H4 (cell line): ENCODE measurements at places on chromosomes 4 and X. TPM values are rescaled to one million over a fixed set of nuclear protein-coding genes. Genes with fewer than 3 reads are reported as not detected.

The DTHD1 gene
- not detected in 2 replicates for total RNA-seq

The NLRP2B gene
- total RNA-seq = not detected in 2 replicates

The MGARP gene
- 0.72 TPM in 1 of 2 replicates, not detected in the other for total RNA-seq

The MSANTD1 gene
- 0.19 and 1.3 TPM in 2 replicates for total RNA-seq

The CHM gene
- 12.6 and 18.9 TPM in 2 replicates for total RNA-seq

The PPID gene
- 39.7 and 41.6 TPM in 2 replicates for total RNA-seq

The QRFPR gene
- 0.78 and 0.91 TPM in 2 replicates for total RNA-seq

The SPANXA2 gene
- total RNA-seq = 160 and 223 TPM in 2 replicates

The S100G gene
- total RNA-seq = not detected in 2 replicates

The ANXA3 gene
- total RNA-seq = 0.35 TPM in 1 of 2 replicates, not detected in the other

- no peak for DNase-seq
These were observed 36.1 kb downstream of the DCK start for GRCh38 chr4:71029504-71029903.

GRCh38 chr4:101678180-101678579 lies 112.3 kb upstream of the BANK1 start:
- DNase-seq = peak; percentile 59

DNA sequence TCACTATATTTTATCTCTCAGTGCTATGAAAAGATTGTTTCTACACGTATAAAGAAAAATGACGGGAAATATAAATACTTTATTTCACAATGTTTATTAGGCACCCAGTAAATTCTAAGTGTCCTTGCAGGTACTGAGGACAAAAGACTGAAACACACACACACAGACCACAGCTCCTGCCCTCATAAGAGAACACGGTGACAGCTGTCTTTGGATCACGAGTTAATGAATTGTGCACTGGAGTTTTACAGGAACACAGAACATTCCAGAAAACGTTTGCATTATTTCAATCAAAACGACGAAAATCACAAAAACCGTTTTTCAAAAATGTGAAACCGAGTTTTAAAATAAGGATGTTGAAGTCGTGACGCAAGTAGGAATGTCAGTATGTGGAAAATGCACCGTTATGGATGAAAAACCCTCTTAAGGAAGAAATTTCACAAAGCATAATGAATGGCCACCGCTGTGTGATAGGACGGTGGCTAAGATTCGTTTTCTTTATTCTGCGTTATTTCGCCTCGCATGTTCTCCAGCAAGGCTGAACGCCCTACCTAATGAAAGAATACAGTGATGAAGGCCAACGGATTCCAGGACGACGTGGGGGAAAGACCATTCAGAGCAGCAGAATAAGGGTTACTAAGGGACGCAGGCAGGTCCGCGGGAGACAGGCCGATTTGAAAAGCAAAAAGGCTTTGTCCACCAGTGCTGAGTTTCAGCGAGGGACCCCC lies 24.2 kb downstream of the FAM156A start:
- DNase-seq = no peak

DNA sequence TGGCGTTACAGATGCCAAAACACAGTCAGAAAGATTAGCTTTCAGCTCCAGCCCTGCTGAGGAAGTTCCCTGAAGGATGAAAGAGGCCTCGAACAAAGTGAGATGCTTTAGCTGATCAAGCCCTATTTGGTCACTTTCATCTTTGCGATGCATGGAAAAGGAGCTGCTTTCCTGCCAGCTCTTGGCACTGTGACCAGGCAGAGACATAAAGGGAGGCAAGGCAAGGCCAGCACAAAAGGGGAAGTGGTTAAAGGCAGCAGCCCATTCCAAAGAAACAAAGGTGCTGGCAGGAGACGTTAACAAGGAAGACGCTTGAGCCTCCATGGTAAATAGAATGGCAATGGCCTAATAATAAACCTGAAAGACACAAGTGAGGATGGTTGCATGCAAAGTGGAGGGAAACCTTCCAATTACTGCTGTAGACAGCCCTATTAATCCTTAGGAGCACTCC lies 617.1 kb upstream of the INTU start:
- DNase-seq = no peak

DNA sequence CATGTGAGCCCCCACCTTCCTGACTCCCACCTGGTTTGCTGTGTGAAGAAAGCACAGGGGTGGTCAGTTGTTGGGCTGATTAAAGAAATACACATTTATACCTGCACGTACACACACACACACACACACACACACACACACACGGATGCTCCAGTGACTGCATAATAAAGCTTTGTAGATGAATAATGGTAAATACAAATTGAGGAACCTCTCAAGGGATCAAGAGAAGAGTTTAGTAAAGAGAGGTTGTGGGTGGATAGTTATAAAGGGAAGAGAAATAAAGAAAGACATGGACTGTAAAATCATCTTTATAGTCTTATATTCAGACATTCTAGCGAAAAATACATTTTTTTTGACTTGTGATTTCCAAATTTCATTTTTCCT lies 144.1 kb downstream of the MGST2 start:
- DNase-seq = no peak

GRCh38 chr4:136931781-136932180 lies 600.5 kb downstream of the PCDH18 start:
- DNase-seq = no peak

GRCh38 chr4:185862340-185862739 lies 50.3 kb upstream of the SORBS2 start:
- DNase-seq = no peak

DNA sequence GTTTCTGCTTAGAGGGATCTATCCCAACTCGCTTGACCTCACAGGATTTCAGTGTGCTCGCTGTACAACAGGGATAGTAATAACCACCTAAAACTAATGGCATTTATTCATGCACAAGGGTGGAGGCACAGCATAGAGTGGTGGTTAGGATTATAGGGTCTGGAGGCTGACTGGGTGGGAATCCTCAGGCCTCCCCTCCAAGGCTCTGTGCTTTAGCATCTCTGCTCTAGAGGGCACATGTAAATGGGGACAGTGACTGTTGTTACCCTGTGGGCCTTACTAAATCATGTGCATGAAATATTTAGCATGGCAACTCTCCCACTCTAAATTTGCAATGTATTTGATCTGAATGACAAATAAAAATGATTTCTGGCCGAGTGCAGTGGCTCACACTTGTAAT lies 29.2 kb downstream of the VCX2 start:
- DNase-seq = no peak

DNA sequence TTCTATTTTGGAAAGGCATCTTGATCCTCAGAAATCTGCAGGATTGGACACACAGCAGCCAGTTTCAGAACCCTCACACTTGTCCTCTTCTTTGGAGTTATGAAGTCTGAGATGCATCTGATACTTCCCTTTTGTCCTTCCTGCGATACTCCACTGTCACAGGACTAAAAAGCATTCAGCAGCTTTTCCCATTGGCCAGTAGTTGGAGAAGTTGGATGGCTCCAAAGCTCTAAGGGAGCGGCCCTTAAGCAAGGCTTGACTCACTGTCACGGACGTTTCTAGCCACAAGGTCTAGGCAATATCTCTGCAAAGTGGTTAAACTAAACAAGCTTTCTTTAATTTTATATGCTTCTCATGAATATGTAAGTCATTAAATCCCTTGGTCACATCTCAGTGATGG lies 417.0 kb downstream of the AFF2 start:
- no peak for DNase-seq

GRCh38 chr4:6268650-6269615 lies 717 bp upstream of the WFS1 start:
- DNase-seq = no peak

DNA sequence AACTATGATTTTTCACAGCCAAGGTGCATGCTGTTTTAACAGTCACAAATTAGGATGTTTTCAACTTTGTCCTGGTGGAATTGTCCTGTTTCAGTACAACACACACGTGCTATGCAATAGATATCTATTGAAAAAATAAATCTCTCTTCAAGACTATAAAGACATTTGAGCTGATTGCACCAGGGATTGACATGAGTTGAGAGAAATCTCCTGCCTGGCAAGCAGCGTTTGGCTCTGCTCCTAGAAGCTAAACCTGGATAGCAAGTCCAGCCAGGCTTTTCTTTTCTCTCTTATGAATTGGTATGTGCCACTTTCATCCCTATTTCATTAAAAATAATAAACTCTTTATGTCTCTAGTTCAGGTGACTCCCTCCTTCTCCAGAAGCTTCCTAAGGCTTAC lies 16.6 kb upstream of the NPNT start:
- no peak for DNase-seq
